ENCODE measurements at places on chromosomes 5 and 9.

DNA sequence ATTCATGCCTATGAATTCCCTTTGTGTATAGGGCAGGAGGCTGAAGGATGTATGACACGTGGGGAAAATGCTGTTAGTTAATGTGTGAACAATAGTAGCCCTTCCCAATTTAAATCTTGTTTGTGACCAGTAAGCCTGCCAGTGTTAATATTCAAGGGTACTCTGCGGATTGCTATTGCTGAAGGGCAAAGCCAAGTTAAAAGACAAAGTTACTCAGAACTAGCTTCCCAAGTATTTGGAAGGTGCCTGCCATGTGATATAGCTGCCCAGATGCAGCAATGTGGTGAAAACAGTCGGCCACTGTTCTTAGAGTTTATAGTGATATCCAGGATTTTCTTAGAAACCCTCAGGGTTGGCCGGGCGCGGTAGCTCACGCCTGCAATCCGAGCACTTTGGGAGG lies 34.6 kb downstream of the MARVELD2 start:
- DNase-seq: no peak

- no peak for DNase-seq
Observed at GRCh38 chr9:131674425-131675421, 65.2 kb downstream of the RAPGEF1 start.

GRCh38 chr5:2896371-2897275 lies 145.1 kb upstream of the IRX2 start:
- DNase-seq: no peak

DNA sequence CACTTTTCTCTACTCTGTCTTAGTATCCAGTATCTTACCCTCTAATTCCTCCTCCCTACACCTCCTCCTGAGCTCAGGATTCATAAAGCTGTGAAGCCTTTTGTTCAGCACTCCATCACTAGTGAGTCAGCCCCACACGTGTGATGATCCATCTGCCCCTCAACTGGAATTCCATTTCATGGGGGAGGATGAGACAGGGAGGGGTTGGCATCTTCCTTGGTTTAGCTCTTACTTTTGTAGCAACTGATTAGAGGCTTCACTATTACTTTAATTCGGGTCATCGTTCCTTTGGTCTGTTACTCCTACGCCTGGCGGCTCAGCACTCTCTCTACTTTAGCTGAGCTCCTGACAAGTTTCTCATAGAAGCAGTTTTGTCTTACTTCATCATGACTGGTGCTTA lies 11.8 kb downstream of the BTNL8 start:
- DNase-seq: no peak

GRCh38 chr9:114156657-114157421 lies 1.5 kb downstream of the COL27A1 start:
- DNase-seq: no peak

- DNase-seq: no peak
Observed at GRCh38 chr9:18658804-18659705, 185.1 kb downstream of the ADAMTSL1 start.

DNA sequence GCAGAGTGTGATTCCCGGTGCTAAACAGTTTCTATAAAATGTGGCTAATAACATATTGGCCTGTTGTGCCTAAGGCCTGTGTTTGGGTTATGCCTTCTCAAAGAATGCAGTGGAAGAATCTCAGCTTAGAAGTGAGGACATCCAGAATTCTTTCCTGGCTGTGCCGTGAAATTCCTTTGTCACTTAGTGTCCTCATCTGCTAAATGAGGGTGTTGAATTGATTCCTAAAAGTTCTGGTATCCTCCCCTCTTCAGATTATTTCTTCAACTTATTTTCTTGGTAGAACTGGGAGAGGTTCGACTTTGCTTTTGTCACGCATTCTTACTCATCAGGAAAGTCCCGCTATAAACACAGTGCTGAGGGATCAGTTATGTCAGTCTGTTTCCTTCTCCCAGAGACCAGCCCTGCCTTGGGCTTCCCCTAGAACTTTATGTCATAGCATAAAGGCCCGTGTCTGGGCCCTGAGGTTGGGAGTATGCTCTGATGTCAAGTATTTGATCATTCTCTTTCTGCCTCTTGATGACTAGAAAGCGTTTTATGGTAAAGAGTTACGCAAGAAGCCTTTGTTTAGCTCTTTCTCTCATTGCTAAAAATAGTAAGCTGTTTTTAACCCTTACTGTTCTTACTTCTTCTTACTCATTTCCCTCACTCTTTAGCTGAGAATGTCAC lies 29.5 kb downstream of the MTAP start:
- DNase-seq: no peak

DNA sequence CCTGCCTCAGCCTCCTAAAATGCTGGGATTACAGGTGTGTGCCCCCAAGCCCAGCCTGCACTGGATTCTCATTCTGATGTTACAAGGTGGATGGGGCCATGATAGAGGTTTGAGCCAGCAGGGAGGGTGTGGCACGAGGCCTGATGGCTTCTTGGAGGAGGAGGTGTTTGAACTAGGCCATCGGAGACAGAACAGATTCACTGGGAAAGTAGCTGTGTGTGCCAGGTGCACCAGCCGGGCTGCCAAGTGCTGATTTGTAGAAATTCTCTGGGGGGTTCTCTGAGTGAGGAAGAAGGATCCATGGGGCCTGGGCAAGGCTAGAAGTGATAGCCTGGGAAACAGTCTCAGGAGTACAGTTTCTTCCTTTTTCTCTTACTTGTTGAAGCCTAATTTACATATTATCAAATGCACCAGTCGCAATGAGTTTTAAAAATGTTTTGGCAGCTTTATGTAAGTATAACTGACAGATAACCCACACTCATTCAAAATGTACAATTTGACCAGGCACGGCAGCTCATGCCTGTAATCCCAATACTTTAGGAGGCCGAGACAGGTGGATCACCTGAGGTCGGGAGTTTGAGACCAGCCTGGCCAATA lies 31.1 kb upstream of the STXBP1 start:
- DNase-seq: no peak

GRCh38 chr9:130992682-130993032 lies 16.3 kb upstream of the LAMC3 start:
- DNase-seq: no peak

DNA sequence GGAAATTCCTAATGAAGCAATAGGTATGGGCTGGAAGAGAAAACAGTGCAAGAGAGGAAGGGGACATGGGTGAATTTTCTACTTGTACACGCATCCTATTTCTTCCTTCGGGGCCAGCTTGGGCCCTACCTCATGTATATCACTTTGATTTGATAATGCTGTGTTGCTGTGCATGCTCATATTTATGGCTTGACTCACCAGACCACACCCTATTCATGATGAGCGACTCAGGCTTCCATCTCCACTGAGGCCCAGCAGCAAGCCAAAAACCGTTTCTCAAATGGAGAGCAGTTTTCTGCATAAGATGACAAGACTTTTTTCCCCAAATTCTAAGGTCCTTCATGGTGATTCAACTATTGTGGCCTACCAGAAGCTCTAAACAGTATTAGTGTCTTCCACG lies 2039.1 kb upstream of the CDH9 start:
- no peak for DNase-seq

GRCh38 chr5:1511651-1512540 lies 11.9 kb downstream of the LPCAT1 start:
- DNase-seq: peak; percentile 11

- DNase-seq: peak; percentile 59
Observed at GRCh38 chr5:151155775-151156506, 1.6 kb downstream of the ANXA6 start.

GRCh38 chr9:121350993-121351561 lies 19.0 kb downstream of the STOM start:
- DNase-seq: peak; percentile 88

DNA sequence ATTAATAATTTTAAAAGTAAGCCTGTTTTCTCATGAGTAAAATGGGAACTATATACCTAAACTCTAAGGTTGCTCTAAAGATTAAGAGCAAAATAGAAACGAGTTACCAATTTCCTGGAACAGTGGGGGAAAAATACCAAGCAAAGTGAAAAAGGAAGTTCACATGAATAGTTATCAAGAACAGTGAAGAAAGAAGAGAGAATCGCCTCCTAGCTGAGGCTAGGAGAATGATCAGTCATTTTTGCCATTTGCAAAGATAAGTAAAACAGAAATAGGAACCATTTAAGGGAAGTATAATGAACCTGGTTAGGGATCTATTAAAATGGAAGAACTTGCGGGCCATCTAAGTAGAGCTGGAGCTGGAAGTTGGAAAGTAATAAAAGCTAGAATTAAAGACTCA lies 50.7 kb downstream of the P4HA2 start:
- DNase-seq: peak; percentile 85

DNA sequence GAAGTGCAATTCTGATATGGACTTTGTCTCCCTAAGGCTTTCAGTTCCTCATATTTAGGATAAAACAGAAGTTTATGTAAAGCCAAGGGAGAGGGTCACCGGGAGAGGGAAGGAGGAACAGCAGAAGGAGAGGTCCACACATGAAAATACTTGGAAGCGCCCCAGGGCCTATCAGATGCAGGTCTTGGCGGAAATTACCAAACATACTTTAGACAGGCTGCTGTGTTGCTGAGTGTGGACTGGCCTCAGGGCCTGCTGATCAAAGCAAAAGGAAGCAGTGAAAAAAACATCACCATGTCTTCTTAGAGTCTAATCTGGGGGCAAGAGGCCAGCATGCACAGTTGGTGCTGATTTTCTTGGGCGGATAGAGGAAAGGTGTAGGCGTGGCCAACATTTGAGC lies 14.1 kb upstream of the NTRK2 start:
- no peak for DNase-seq

GRCh38 chr5:66658516-66658915 lies 62.3 kb downstream of the MAST4 start:
- peak; percentile 4 for DNase-seq

- peak; percentile 26 for DNase-seq
Observed at GRCh38 chr5:69046375-69046957, 47.3 kb upstream of the SLC30A5 start.

DNA sequence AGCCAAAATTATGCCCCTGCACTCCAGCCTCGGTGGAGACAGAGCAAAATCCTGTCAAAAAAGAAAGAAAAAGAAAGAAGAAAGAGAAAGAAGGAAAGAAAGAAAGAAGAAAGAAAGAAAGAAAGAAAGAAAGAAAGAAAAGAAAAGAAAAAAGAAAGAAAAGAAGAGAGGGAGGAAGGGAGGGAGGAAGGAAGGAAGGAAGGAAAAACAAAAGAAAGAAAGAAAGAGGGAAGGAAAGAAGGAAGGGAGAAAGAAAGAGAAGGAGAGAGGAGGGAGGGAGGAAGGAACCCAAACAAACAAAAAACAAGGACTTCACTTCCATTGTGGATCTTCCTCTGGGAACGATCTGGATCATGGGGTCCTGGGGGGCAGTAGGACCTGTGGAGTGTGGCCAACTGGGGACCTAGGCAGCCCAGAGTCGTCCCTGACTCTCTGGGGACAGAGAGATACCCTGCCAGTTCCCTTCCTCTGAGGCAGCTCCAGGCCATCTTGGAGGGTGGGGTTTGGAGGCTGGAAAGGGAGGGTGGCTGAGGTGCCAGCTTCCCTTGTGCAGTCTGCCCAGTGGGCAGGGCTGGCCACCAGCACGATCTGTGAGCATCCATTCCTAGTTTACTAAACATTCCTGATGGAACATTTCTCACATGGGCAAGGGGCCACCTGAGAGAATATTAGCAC lies 216.8 kb downstream of the PAX5 start:
- no peak for DNase-seq

- no peak for DNase-seq
Observed at GRCh38 chr9:24045150-24045549, 219.1 kb upstream of the ELAVL2 start.

DNA sequence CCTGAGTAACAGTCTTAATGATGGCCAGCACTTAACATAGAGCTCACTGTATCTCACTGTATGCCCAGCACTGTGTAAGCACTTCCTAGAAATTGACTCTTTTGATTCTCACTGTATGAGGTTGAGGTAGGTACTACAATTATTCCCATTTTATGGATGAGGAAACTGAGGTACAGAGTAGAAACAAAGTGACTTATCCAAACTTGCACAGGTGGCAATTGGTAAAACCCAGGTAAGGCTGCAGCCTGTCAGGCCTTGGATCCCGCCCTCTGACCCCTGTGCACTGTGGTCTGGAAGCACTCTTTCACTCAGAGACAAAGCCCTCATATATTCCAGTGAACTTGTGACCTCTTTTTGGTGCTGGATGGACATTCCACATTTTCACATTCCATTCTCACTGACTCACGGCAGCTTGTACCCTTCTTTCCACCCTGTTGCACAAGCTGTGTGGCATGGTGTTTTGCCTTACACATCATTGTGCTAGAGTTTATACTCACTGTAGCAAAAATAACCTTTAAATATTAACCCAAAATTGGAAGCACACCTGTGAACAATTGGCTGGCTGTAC lies 21.7 kb downstream of the ANKRD55 start:
- no peak for DNase-seq

DNA sequence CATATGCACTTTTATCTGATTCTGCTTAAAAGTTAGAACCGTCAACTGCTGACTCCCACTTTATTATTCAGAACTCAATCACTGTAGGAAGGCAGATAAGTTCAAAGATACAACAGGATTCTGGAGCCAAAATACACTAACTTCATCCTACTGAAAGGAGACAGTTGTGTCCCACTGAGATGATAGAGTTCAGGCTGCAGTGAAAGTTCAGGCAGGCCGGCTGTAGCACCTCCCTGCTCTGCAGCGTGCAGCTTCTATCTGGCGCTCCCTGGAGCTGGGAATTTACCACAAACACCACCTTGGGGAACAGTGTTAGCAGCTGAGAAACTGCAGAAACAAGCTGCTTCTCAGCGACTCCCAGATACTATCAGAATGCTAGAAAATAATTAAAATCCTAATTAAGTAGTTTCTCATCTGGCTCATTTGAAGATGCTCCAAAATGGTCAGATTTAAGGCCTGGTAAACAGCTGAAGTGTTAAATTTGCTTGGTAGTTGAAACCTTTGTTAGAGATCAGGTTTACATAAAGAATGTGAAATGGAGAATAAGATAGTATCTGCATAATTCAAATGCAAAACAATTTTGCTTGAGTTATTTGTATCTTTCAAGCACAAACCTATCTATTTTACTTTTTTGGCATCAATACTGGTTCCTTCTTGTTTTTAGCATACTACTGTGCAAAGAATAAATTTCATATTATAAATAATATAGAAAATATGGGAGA lies 52.3 kb upstream of the CNTLN start:
- no peak for DNase-seq

DNA sequence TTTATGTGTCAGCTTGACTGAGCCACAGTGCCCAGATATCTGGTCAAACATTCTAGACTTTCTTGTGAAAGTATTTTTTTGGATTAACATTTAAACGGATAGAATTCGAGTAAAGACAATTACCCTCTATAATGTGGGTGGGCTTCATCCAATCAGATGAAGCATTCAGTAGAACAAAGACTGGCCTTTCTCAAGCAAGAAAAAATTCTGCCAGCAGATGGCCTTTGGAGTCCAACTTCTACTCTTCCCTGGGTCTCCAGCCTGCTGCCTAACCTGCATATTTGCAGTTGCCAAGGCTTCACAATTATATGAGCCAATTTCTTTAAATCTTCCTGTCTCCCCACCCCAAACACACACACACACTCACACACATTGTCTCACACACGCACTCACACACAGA lies 86.4 kb downstream of the MED10 start:
- peak; percentile 59 for DNase-seq

DNA sequence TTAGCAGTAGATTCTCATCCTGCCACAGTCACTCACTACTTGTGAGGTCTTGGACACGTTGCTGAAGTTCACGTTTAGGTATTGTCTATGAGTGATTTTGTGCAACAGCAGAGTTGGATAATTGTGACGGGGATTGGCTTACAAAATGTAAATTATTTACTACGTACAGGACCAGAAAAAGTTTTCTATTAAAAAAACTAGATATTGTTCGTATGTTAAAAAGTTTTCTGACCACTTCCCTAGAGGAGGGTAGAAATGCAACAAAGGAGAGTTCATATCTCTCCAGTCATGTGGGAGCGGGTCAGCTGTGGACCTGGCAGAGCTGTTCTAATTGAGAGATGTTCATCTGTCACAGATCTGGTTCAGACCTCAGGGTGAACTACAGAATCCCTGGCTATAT lies 976.1 kb upstream of the NUDT12 start:
- DNase-seq: no peak

Measured in common myeloid progenitor, CD34-positive (primary cell).